ENCODE measurements at places on chromosomes 6 and 20.

GRCh38 chr6:42294759-42295158 is 77.1 kb upstream of the MRPS10 start:
- no peak for DNase-seq

DNA sequence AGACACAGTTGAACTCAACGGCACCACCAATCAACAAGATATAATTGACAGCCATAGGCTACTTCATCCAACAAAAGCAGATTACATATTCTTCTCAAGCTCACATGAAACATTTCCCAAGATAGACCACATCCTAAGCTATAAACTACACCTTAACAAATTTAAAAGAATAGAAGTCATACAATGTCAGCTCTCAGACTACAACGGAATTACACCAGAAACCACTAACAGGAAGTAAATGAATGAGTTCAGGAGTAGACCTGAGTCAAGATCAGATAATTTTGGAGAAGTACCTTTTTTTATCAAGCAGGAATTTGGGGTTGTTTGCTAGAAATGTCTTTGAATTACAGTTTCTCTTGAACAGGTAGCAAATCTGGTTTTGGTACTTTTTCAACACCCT is 237.8 kb downstream of the TBX18 start:
- DNase-seq: no peak

- DNase-seq: no peak
Observed at GRCh38 chr6:164039954-164040375, 625.4 kb downstream of the QKI start.

GRCh38 chr6:110491299-110491643 is 14.9 kb upstream of the SLC22A16 start:
- DNase-seq: no peak

DNA sequence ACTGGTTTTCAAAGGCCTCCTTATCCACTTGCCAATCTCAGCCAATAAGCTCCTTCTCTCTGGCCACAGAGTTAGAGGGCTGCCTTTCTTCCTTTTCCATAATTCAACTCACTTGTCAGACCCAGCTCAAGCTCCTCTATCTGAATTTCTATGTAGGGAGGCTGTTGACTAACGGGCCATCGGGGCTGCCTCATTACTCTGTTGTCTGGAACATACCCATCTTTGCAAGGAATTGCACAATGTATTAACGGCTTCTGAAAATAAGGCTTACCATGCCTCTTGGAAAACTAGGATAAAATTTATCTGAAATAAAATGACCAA is 28.5 kb upstream of the KIF6 start:
- no peak for DNase-seq
